Anterior cingulate cortex (tissue), 58 donors: ENCODE measurements at places on chromosomes 1 and 21.
A peak's percentile ranks its signal among the peaks of the same experiment; 100 is the strongest.

DNA sequence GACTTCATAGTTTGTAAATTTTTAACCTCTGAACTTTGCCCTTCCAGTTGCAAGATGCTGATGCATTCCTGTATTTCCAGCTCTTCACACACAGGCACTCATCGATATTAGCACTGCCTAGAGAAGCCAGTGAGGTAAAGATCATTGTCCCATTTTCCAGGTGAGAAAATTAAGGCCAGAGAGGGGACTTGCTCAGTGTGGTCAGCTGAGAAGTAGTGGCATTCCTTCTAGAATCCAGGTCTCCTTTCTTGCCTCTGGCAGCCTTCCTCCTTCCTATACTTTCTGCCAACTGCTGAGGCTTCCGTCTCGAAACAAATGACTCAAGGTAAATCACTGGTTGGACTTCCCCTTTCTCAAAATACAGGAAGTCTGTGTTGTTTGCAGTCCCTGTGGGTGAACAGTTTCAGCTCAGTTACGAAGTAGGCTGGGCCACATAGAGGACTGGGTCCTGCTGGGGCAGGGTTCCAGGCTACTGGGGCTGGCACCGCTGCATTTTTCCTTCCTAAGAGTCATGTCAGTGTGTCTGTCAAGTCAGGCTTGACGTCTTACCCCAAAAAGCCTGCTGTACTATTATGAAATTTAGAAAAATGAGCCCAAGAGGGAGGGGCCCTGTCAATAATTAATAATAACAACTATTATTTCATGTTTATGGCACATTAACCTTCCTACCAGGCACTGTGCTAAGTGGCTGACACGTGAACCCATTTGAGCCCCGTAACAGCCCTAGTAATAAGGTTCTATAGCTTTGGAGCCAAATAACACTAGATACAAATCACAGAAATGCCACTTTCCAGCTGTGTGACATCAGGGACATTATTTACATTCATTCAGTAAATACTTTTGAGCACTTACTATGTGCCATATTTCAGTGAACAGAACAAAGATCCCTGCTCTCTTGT lies 16.6 kb upstream of the RNF19B start:
- no peak for DNase-seq

- DNase-seq, result no peak
Observed at GRCh38 chr1:235006132-235006721, 122.4 kb downstream of the TOMM20 start.

GRCh38 chr1:90370686-90371447 lies 346.2 kb downstream of the BARHL2 start:
- no peak for DNase-seq

DNA sequence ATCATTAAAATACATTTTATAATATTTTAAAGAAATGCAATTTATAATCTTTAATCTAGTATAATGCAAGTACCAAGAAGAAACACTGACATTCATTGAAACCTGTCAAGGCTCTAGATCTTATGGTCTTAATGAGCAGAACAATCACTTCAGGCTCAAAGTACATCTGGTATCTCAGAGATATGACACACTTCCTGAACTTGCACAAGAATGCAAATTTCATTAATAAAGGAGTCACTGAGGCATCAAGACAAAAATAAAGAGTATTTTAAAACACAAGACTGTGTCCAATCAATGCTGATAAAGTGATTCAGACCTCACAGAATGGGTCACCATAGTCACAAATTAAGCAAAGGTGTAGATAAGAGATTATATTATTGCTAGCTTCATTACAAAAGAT lies 178.1 kb downstream of the AK5 start:
- no peak for DNase-seq

DNA sequence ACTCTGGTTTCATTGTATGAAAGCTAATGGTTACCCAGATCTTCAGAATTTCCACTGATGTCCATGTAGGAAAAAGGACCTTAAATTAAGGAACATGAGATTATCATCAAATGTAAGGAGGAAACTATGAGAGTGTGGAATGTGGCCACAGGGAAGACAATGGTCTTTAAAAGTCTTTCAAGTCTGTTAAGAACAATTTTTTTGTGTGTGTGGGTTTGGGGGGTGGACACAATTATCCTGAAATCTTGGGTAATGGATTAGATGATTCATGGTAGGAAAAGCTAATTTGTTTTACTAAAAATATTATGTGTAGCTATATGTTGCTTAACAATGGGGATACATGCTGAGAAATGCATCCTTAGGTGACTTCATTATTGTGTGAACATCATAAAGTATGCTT lies 72.9 kb downstream of the PLA2G4A start:
- no peak for DNase-seq

DNA sequence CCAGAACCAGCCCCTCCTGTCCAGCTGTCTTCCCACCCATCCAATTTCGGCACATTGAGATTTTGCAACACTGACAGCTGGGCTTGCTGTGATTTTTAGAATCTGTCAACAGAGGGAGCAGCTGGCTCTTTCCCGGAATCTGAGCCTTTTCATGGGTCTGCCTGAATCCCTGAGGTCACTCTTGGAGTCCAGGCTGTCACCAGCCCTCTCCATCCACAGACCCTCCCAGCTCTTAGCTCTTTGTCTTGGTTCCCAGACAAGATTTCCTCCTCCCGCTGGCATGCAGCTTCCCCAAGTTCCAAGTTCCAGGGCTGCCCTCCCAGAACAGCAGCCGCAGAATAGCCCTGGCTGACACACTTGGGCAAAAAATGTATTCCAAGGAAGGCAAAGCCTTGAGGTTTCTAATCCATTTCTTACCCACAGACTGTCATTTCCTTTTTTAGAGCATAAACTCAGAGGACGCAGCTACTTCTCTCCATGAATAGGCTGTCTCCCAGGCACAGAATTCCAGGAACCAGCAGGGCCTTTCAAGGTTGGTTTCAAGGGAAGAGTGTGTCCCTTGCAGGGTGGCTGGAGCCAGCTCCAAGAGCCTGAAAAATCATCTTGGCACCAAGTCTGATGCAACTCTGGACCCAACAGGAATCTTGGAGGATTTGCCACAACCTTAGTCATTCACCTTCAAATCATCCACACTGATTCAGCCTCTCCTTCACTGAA lies 7.1 kb upstream of the TMEM61 start:
- DNase-seq, result peak; percentile 20

- DNase-seq, result no peak
Observed at GRCh38 chr1:221099747-221100595, 220.7 kb downstream of the HLX start.

DNA sequence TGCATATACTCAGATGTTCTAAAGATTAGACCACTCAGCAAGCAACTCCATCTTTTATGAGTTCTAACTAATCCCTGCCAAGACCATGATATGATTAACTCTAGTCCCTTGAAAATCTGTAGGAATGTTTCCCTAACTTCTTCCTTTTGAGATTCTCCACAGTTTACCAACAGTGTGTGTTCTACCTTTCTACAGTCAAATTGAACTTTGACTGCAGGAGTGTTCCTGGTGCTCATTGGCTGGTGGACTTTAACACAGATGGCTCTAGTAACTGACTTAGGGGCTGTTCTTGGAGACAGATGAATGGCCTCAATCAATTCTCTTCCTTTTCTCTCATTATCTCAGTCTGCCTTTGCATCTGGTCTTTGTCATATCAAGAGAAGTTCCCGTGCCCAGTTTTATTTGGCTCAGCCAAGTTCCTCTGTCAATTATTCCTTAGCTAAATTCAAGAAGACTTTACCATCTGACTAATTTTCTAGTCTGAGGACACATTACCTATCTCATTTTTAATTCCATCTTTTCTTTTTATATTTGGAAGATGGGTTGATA lies 643.9 kb upstream of the CAMK1G start:
- no peak for DNase-seq

GRCh38 chr1:71667216-71667615 lies 586.4 kb upstream of the ZRANB2 start:
- no peak for DNase-seq

DNA sequence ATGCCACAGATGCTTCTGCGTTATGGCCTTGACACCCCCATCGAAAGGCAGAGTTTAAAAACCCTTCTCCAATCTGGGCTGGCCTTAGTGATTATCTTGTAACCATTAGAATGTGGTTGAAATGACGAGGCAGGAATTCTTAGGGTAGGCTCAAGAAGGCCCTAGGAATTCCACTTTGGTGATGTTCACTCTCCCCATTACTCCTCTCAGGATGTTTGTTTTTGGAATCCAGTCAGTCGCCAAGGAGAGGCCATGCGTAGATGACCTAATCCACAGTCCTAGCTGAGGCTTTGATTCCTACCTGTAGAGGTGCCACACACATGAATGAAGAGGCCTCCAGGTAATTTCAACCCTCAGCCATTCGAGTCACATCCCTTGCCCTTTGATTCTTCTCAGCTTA lies 318.2 kb downstream of the NEGR1 start:
- DNase-seq, result no peak

- no peak for DNase-seq
Observed at GRCh38 chr1:246527402-246528088, 20.5 kb upstream of the SMYD3 start.

DNA sequence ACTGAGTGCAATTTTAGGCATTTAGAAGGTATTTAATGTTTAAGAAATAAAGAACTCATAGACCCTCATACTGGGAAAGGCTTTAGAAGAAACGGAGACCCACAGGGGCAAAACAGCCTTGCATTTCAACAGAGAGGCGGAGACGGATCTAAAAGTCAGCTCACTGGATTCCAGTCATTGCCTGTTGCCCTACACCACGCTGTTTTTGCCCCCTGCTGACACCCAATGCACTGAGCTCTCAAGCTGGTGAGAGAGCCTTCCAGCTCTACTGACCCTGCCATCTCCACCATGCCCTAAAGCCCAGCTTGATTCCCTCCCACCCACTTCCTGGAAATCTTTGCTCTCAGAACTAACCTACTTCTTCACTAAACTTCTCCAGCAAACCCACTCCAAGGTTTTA lies 7.2 kb upstream of the TRAF3IP3 start:
- DNase-seq, result no peak

DNA sequence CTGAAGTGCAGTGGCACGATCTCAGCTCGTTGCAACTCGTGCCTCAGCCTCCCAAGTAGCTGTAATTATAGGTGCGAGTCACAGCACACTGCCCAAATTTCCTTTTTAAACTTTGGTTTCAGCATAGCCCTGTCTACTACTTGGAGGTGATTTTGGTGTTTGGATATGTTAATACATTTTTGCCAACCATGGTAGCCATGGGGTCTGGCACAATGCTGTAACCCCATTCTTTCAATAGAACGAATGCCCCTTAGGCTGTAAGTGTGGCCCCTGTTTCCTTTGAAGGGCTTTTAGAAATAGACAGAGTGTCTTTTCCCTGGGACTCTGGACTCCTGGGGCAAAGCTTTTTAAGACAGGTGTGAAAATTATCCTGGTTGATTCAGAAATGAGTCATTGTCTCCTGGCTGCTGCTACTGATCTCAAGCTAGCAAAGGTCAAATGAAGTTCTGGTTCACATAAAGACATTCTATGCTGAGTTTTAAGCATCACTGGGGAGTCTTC lies 141.1 kb upstream of the RUNX1 start:
- DNase-seq, result no peak

DNA sequence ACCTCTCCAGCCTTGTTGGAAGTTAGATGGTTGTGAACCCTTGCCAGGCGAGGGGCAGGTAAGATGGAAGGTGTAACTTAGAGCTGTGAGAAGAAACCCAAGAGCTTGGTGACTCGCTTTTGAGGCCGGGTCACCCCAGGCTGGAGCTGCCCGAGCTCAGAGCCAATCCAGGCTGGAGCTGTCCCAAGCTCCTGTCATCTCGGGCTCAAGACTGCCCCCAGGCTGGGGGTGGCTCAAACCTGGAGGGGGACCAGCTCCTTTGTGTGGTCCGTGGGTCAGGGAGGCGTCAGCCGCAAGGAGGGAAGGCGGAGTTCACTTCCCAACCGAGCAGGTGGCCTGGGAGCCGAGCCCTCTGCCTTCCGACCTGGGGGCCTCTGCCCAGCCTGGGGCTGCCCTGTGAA lies 2.0 kb downstream of the HUNK start:
- DNase-seq, result no peak

GRCh38 chr1:22814176-22815042 lies 103.8 kb downstream of the EPHB2 start:
- peak; percentile 66 for DNase-seq

DNA sequence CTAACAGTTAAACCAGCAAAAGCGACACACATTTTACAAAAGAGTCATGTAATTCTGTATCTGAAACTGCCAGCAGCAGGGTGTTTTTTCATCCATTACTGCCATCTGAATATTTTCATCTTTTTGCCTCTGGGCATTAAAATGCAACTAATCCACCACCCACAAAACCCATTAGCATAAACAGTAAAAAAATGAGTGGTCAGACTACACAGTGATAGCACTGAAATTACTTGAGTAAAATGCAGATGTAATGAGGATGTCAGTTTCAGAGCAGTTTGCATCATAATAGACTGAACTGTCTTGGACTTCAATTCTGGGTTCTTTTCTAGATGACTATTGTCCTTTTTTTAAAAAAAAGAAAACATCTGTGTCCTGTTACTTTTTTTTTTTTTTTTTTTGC lies 132.3 kb downstream of the GABPA start:
- DNase-seq, result no peak

- peak; percentile 88 for DNase-seq
Observed at GRCh38 chr1:19311931-19312781, at the start of the genes AKR7A2 and SLC66A1. AKR7A2 (minus strand) TSS chr1:19312144; CDS start chr1:19312124, 20 bp downstream. SLC66A1 (plus strand) TSS chr1:19312326; CDS start chr1:19317678, 5,352 bp downstream.

DNA sequence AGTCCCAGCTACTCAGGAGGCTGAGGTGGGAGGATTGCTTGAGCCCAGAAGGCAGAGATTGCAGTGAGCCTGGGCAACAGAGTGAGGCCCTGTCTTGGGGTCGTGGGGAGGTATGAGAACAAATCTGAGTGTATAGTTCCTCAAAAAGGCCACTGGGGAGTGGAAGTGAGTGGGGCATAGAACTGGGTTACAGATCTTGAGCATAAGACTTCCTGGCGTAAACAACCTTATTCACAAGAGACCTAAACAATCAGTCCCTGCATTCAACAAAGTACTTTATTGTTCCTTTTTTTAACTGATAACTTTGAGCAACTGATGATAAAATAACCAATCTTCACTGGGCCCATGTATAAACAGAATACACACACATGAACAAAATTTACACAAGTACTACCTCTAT lies 72.7 kb upstream of the MUTYH start:
- DNase-seq, result no peak

GRCh38 chr1:210681158-210681557 lies 352.5 kb downstream of the HHAT start:
- no peak for DNase-seq
